ENCODE measurements at places on chromosomes 7 and 10.
A peak's percentile ranks its signal among the peaks of the same experiment; 100 is the strongest.

- no peaks in the 10 kb centered on the region for H3K36me3 ChIP-seq
- no peak overlapping the region for H3K27ac ChIP-seq
- H3K4me1 ChIP-seq, result no peaks in the 10 kb centered on the region
Measured at GRCh38 chr7:139396323-139396951, 36.7 kb downstream of the LUC7L2 start.

DNA sequence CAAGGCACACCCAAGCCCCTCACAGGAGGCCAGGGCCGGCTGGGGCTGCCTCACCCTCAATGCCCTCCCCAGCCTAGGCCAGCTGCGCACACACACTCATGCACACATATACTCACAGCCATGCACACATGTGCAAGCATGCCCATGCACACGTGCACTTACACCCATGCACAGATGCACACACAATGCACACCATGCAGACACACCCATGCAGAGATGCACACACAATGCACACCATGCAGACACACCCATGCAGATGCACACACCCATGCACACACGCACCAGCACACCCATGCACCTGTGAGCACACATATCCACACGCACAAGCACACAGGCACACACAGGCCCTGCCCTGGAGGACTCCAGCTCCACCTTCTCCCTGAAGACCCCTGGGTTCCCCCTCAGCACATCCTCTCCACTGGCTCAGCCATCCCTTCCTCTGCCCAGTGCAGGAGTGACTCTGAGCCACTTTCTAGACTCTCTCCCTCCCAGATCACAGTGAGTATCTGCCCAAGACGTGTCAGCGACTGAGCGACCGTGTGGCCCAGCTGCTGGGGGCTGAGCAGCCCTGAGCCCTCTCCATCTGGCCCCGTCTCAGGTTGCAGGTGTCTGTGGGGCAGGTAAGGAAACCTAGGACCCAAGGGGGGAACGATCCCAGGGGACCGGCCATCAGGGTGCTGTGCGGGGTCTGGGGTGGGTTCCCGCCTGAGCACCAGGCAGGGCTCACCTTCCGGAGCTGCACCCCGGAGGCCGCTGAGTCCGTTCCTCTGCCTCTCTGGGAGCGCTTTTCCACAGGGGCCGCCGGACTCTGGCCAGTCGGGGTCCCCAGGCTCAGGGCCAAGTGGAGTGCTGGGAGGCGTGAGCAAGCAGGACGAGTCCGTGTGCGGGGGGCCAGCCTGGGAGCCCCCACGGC lies 25.8 kb downstream of the AP5Z1 start:
- DNase-seq, result no peak
- no peaks in the 10 kb centered on the region for H3K4me1 ChIP-seq
- H3K36me3 ChIP-seq, result no peaks in the 10 kb centered on the region
- no peak overlapping the region for H3K27ac ChIP-seq

DNA sequence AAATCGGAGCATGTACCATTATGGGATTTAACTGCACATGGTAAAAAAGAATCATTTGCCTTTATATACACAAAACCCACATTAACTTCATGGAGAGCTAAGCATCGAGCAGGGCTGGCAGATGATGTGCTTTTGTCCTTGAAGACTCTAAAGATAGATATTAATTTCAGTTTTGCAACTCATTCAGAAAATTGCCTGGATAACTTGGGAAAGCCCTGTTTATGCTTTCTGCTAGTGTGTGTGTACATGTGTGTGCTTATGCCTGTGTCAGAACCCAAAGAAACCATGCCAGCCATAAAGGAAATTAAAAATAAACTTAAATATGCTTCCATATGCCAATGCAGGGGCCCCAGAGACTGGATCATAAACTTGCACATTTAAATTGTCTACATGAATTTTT lies 640.0 kb downstream of the PARD3 start:
- no peak overlapping the region for H3K4me3 ChIP-seq
- no peak overlapping the region for H3K27ac ChIP-seq
- no peaks in the 10 kb centered on the region for H3K27me3 ChIP-seq
- no peak for DNase-seq
- no peaks in the 10 kb centered on the region for H3K36me3 ChIP-seq

DNA sequence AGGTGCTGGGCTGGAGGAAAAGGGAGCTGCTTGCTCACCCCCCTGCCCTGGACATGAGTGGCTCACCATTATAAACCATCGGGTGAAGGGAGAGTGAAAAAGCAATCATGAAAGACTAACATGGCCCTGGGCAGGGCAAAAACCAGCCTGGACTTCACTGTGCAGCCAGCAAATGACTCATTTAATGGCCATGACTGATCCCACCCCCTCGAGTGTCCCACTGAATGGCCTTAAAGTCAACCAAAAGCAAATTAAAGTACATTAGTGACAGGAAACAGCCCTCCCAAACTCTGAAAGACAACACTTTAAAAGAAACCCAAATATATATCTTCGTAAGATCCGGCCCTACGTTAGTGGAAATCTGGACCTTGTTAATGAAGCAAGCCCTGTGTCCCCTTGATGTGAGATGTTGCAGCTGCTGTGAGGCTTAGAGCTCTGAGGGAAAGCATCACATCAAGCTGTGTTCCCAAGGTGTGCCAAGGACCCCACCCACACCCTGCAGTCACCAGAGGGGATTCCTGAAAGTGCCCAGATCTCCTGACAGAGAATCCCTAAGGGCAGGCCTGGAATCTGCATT lies 31.2 kb downstream of the ADCYAP1R1 start:
- no peak for DNase-seq
- H3K27ac ChIP-seq, result no peak overlapping the region
- H3K27me3 ChIP-seq, result no peaks in the 10 kb centered on the region
- H3K4me3 ChIP-seq, result no peak overlapping the region
- no peaks in the 10 kb centered on the region for H3K36me3 ChIP-seq

- H3K4me3 ChIP-seq, result no peak overlapping the region
- H3K4me1 ChIP-seq, result peaks cover 20% of the 10 kb centered on the region
- no peaks in the 10 kb centered on the region for H3K27me3 ChIP-seq
Measured at GRCh38 chr7:106421181-106421762, 136.5 kb upstream of the NAMPT start.

DNA sequence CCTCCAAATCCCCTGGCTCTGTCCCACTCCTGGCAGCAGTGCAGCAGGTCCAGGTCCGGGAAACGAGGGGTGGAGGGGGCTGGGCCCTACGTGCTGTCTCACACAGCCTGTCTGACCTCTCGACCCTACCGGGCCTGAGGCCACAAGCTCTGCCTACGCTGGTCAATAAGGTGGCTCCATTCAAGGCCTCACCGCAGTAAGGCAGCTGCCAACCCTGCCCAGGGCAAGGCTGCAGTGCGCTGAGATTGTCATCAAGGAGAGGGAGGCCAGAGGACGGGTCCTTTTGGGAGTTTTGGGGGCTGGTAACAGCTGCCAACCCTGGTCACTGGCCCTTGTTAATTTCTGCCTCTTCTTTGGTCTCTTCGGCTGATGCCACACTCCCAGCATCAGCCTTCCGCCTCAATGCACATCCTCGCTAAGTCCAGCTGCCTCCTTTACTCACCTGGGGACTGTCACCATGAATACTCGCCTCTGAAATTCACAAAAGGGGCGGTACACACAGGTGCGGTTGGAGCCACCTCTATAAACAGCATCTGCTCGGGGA lies 3.5 kb downstream of the EPO start:
- H3K4me1 ChIP-seq, result peaks cover 7% of the 10 kb centered on the region
- H3K36me3 ChIP-seq, result no peaks in the 10 kb centered on the region
- H3K27me3 ChIP-seq, result peaks cover 27% of the 10 kb centered on the region
- H3K27ac ChIP-seq, result no peak overlapping the region

DNA sequence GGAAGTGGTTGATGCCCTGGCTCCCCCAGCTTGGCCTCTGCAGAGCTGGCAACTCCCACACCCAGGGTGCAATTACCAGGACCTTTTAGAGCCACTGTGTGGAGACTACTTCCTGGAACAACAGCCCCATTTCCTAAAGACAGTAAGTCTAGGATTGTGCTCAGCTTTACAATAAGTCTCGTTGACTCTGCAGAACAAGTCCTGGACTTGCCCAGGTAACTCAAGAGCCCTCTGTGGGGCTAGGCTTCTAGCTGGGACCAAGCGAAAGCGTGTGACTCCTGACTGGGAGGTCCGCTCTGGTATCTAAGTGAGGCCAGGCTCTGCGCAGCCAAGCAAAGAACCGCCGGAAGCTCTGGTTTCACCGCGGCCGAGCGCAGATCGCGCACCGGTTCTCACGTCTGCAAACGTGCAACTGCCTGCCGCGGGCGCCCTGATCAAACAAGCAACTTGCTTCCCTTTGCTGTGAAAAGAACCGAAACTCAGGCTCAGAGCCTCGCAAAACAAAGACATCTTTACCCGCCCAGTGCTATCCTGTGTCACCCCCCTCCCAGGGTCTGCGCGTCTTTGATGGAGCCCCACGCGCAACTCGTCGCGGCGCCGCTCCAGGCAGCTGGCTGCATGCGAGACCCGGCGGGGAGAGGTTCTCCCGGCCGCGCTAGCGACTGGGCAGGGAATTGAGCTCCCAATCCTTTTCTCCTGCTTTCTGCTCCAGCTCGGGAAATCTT lies 4.4 kb upstream of the PDLIM1 start:
- peak overlapping the region; percentile 70 for H3K27ac ChIP-seq
- DNase-seq, result peak; percentile 26
- peak overlapping the region; percentile 50 for H3K4me3 ChIP-seq
- H3K27me3 ChIP-seq, result no peaks in the 10 kb centered on the region
- no peaks in the 10 kb centered on the region for H3K36me3 ChIP-seq

DNA sequence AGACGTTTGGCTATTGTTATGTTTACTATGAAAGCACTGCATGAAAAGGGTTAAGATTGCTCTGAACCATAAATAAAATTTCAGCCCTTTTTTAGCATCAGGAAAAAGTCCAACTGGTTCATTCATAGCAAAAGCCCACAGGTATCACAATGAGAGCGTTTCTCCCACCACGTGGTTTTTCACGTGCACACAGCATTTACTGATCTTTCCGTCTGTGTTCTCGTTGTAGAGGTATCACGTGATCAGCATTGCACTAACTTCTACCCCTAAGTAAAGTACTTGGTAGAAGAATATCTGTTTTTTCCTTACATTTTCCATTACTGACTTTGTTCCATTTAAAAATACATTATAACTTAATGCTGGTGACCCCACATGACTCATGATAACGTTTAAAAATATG lies 17.8 kb upstream of the CCDC3 start:
- no peak overlapping the region for H3K4me3 ChIP-seq
- H3K36me3 ChIP-seq, result no peaks in the 10 kb centered on the region
- no peaks in the 10 kb centered on the region for H3K27me3 ChIP-seq

GRCh38 chr7:141737118-141737835 lies 881 bp upstream of the SSBP1 start:
- no peaks in the 10 kb centered on the region for H3K27me3 ChIP-seq
- DNase-seq, result no peak
- peak overlapping the region; percentile 66 for H3K4me3 ChIP-seq

- H3K4me3 ChIP-seq, result no peak overlapping the region
- H3K4me1 ChIP-seq, result no peaks in the 10 kb centered on the region
- H3K27me3 ChIP-seq, result no peaks in the 10 kb centered on the region
- no peaks in the 10 kb centered on the region for H3K36me3 ChIP-seq
- DNase-seq, result no peak
Measured at GRCh38 chr10:130929422-130930325, 381.8 kb downstream of the TCERG1L start.

DNA sequence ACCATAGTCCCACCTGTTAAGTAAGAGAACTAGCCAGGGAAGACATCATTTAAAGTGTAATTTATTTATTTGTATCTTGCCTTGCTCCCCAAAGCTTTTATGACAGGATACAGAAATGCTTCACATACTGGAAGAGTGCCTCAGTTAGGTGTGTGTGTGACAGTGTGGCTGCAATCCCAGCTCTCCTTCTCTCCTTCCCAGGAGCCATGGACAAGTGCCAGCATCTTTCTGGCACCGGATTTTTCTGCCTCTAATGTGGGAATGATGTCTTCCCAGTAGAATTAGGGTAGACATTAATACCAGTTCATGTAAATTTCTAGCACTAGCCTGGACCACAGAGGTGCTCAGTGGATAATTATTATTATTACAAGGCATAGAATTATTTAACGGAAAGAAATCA lies 30.3 kb upstream of the ATXN7L1 start:
- H3K27ac ChIP-seq, result no peak overlapping the region
- no peaks in the 10 kb centered on the region for H3K4me1 ChIP-seq
- H3K4me3 ChIP-seq, result no peak overlapping the region
- no peak for DNase-seq

DNA sequence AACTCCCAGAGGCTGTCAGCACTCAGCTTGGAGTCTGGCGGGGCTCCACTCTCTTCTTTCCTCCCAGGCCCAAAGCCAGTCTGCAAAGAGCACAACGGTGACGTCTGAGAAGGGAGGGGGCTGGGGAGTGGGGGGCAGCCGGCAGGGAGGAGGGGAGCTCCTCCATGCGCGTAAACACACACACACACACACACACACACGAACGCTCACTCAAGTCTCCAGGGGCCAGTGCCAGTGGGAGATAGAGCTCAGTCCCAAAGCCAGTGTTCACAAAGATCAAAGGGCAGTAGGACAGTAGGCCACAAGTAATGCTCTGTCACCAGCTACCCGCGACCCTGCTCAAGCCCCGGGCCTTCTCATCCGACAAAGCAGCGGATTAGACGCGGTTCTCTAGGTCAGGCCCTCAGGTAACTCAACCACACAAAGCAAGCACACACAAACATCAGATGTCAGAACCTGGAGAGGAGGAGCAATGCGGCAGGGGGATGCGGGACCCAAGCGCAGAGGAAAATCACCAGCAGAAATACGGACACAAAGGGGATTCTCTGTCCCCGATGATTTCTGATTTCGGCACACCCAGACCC lies 19.9 kb downstream of the TCAF1 start:
- no peak for DNase-seq
- peak overlapping the region; percentile 69 for H3K4me3 ChIP-seq
- no peaks in the 10 kb centered on the region for H3K4me1 ChIP-seq
- no peaks in the 10 kb centered on the region for H3K36me3 ChIP-seq
- no peaks in the 10 kb centered on the region for H3K27me3 ChIP-seq
- H3K27ac ChIP-seq, result peak overlapping the region; percentile 71

DNA sequence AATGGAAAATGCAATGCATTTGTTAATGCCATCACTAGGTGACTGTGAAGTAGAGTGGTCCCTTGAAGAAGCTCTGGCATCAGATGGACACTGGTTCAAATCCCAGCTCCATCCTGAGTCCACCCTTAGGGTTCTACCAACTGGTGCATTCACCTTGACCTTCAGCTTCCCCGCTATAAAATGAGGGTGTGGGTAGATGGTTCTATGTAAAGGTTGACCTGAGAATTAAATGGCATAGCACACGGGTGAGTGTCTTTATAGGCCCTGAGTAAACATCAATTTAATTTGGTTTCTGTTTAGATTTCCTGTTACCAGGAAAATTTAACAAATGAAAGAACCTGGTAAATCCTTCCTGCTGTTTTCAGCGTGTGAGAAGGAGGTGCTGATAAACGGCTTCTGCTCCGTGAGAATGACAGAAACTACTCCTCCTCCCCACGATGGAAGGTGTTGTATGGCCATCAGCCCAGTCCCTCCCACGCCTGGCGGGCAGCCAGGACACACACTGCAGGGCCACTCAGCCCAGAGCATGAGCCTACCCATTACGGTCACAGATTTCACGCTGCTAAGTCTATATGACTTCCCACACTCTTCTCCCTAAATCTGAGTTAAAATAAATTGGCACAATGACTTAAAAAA lies 210.1 kb downstream of the TNS3 start:
- no peaks in the 10 kb centered on the region for H3K27me3 ChIP-seq
- no peak overlapping the region for H3K27ac ChIP-seq
- H3K36me3 ChIP-seq, result no peaks in the 10 kb centered on the region
- peaks cover 8% of the 10 kb centered on the region for H3K4me1 ChIP-seq

- H3K4me1 ChIP-seq, result no peaks in the 10 kb centered on the region
- no peak overlapping the region for H3K4me3 ChIP-seq
- H3K36me3 ChIP-seq, result no peaks in the 10 kb centered on the region
- H3K27ac ChIP-seq, result no peak overlapping the region
Measured at GRCh38 chr10:112221545-112221944, 38.0 kb upstream of the GPAM start.
